ENCODE measurements at places on chromosomes 7 and 10.

DNA sequence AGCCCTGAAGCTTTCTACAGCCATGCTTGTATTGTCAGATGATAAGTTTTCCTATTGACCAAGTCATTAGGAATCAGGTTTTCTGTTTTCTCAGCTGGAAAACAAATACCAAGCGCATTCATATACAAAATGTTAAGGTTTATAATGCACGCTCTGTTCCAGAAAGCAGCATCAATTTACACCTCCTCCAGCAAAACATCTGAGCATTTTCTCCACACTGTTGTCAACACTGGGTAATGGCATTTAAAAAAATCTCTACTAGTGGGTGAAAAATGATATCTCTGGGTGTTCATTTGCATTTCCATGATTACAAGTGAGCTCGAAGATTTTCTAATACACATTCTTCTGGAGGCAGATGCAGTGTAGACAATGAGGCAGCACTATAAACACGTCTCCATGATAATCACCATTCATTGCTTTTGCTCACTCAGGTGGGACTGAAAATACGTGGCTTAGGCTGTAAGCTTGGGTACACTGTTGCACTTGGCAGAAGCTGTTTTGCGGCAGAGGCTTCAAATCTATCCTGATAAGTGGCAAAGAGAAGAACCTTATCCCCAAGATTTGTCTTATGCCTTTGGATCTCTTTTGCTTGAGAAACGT is 114.8 kb upstream of the PLPP4 start:
- no peak for DNase-seq

GRCh38 chr10:129468187-129468586 is 1.1 kb downstream of the MGMT start:
- DNase-seq = no peak

GRCh38 chr10:90871279-90871765 is 452 bp upstream of the RPP30 start:
- DNase-seq = peak; percentile 18

DNA sequence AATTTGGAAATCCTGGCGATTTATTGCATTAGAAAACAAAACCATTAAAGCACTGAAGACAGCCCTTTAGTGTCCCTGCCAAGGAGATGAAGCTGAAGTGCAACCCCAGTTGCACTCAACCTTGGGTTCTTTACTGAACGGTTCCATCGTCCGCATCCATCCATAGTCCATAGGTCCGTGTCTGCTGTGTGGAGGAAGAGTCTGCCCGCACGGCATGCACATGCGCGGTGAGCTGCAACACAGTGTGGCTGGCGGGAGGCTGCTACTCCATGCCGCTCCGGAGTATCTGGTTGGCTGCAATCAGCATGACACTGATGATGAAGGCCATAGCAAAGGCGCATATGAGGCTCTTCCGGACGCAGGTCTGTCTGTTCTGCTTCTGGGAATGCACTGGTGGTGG is 624.6 kb downstream of the CALN1 start:
- no peak for DNase-seq

DNA sequence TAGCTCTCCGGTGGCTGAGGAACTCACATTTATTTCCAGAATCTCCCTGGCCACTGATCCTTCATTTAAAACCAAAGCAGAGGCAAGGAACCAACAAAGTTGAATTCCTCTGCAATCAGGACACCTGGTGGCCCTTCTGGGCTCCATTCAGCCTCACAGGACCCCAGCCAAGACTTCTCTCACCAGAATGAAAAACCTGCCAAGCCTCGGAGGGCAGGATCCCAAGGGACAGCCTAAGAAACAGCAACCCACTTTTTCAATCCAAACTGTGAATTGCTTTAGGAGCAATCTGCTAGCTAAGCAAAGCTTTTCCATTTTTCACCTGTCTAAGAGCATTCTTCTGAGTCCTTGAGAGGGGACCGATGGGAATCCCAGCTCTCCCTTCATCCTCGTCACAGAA is 34.6 kb downstream of the OAT start:
- no peak for DNase-seq

GRCh38 chr10:79335470-79336235 is 11.6 kb upstream of the PPIF start:
- DNase-seq = no peak

- peak; percentile 62 for DNase-seq
Observed at GRCh38 chr7:46215987-46216567, 295.0 kb upstream of the IGFBP3 start.

DNA sequence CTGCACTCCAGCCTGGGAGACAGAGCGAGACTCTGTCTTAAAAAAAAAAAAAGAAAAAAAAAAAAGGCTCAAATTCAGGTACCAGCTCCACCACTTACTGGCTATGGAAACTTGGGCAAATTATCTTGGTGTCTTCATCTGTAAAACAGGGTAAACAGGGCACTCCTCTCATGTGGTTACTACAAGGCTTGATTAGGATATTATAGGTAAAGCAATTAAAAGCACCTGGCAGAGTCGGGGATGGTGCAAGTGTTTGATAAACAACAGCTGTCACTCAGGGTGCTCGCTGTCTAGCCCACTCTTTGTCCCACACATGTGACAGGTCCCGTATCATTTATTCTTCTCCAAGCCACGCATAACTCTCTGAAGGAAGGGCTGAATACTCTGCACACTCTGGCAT is 96.9 kb downstream of the SORBS1 start:
- peak; percentile 81 for DNase-seq

- no peak for DNase-seq
Observed at GRCh38 chr7:111045449-111045848, 45.5 kb upstream of the LRRN3 start.

- no peak for DNase-seq
Observed at GRCh38 chr10:68110027-68110426, 739 bp downstream of the MYPN start.

GRCh38 chr7:112073530-112073929 is 132.7 kb downstream of the DOCK4 start:
- DNase-seq = no peak

DNA sequence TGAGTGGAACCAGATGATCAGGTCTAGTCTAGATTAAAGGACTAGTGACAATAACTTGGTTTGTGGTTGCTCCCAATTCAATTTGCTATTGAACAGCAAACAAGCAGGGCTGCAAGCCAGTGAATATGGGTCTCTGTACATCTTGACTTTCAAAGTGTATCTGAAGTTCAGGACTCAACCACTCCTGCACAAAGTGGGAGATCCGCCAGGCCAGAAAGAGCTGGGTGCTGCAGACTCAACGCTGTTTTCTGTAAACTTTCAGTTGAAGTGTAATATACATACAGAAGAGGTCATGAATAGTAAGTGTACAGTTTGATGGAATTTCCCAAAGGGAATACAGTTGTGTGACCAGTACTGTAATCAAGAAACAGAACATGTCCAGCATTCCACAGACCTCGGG is 416.6 kb downstream of the RPS24 start:
- no peak for DNase-seq

DNA sequence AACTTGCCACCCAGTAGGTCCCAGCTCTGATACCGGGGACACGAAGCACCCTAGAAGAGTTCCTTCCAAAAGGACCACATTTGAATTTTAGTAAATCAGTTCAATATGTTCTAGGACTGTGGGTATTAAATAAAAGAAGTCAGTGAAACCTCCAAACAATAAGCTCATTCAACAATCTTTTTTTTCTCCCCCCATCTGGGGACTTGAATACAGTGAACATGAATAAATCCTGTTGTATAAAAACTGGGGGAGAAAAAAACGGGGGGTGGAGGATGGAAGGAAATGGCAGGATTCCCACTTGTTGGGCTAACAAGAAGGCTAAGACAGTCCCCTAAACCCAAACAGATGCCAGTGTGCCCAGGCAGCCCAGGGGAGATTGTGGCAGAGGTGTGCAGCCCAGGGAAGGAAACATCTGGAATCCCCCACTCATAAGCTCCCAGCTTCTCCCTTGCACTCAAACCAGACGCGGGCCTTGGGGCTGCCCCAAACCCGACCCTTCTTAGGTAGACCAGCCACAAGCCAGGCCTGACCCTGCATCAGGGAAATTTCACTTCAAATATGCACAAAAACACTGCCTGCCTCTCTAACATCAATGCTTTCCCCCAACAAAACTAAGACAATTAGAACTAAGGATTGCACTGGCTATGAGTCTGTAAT is 8.8 kb downstream of the AFAP1L2 start:
- DNase-seq = no peak

DNA sequence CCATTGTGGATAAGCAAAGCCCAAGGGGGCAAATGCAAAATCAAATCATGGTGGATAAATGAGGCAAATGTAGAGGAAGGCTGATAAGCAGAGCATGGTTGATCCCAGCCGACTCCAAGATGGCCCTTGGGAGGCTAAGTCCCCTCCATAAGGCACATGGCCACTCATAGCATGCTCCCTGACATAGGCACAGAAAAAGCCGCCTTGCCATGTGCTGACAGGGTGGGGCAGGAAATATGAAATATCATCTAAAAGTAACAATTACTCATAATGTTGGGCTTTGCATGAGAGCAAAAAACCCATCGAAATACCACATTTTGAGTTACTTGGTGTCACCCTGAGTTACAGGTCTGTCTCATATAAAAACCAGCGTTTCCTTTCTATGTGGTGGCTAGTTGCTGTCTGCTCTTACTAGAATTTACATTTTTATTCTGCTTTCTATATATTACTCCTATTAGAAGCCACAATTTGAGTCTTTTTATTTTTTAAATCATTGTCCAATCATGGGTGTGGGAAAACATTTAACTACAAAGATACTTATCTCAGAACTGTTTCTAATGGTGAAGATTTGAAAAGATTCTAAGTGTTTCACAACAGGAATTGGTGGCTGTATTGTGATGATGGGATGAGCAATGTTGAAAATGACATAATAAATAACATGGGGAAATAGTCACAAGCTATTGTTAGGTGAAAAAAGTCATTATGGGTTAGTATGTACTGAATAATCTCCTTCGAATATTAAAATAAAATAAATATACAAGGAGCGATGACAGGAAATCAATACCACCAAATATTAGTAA is 102.7 kb downstream of the CUBN start:
- DNase-seq = no peak

GRCh38 chr7:66899552-66900280 is 21.3 kb upstream of the TMEM248 start:
- DNase-seq = no peak

DNA sequence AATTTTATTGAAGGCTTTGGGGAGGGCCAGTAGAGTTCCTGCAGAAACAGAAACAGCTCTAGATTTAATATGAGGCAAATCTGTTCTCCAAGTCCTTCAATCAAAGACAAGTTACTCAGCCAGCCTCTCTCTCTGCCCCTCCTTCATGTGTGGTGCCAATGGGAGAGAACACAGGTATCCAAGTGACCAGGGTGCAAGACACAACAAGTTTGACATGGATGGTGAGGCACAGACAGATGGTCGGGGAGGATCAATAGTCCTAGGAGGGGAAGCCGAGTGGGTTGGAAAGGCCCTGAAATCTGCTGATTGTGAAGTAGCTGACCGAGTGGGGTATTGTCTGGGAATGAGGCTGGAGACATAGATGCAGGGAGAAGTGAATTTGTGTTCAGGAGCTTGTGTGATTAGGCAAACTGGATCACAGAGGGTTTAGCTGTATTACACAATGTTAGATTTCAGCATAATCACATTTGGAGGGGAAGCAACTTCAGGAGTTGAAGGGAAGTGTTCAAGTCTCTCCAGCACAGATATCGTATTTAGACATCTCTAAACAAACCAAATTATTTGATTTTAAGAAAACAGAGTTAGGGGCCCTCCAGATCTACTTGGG is 1.5 kb downstream of the GIMAP1 start:
- DNase-seq = no peak

- no peak for DNase-seq
Observed at GRCh38 chr7:106652092-106652491, 8.9 kb downstream of the CCDC71L start.

DNA sequence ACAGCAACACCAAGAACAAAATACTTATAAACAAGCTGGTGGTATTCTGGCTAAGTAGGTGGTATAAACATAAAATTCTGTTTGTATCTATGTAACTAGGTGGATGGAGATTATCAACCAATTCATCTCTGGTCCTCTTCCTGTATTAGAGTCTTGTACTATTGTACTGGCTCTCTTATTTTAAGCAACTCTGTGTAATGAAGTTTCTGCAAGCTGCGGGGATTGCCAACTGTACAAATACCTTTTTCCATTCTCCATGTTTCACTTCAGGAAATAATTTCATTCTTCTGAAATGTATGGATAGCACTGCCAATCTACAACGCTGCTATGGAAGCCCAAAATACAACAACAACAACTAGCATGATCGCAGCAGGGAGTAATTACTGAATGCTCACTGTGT is 44.8 kb downstream of the JAZF1 start:
- DNase-seq = no peak

GRCh38 chr7:25619963-25620799 is 391.9 kb upstream of the NPVF start:
- DNase-seq = no peak

GRCh38 chr10:218798-219197 is 83.5 kb downstream of the ZMYND11 start:
- no peak for DNase-seq

DNA sequence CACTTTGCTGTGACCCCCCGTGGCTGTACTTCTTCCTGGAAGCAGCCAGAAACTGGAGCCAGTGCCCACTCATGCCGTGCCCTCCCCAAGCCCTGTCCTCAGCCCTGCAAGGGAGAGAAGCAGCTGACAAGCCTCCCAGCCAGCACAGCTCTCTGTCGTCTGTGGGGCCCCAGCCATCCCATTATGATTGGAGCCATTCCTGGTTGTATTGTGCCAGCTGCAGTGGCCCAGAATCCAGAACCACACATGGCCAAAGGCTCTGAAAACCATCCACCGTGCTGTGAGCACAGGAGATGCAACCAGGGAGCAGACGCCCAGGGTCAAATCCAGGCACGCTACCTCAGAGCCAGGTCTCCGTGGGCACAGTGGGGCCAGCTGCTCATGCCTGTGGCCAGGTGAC is 18.7 kb downstream of the GRID2IP start:
- DNase-seq = no peak

DNA sequence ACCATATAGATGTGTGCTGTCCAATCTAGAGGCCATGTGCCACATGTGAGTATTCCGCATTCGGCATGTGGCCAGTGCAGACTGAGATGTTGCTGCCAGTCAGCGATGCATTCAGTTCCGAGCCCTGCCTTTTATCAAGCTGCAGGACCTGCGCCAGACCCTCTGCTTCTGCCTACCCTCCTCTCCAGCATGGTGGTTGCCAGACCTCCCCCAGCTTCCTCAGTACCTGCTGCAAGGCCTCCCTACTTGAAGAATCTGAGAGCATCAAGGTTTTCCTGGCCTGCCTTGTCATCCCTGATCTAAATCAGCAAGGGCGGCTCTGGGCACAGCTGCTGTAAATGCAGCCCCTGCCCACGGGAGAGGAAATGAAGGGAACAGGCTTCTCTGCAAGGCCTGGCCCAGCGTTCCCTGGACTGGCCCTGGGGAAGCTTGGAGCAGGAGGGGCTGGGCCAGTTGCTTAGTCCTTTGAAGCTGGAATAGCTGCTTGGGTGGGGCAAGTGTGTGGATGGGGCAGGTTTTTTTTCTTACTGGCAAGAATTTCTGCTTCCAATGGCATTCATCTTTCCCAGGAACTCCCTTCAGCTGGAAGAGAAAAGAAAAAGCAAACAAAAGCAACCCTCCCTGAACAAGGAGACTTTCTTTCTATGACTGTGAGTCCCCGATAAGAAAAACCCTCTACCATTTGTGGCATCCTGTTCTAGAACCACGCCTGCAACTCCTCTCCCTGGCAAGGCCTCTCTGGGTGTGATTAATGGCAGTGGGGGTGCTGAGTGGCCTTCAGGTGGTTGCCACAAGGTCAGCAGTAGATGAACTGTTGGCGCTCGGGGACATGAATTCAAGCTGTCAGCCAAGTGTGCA is 93.0 kb downstream of the NHLRC2 start:
- no peak for DNase-seq

- peak; percentile 2 for DNase-seq
Observed at GRCh38 chr7:19235680-19236079, 90.5 kb upstream of the FERD3L start.

- DNase-seq = no peak
Observed at GRCh38 chr10:48506147-48506917, 98.5 kb downstream of the ARHGAP22 start.

- no peak for DNase-seq
Observed at GRCh38 chr10:85266808-85267207, 938.4 kb downstream of the CCSER2 start.

All from NCI-H1105 treated with DMSO at 0.1 percent for 48 hours (cell line).